ENCODE measurements at places on chromosomes 12 and 14.

- DNase-seq, result no peak
Observed at GRCh38 chr12:12724421-12725085, 7.4 kb downstream of the CDKN1B start.

- no peak for DNase-seq
Observed at GRCh38 chr12:104866291-104866690, 91.8 kb downstream of the SLC41A2 start.

- peak; percentile 63 for DNase-seq
Observed at GRCh38 chr12:57549909-57550640, at the start of gene KIF5A. Gene KIF5A, plus strand, starts transcription at chr12:57550044. Its CDS starts 228 bp downstream, at chr12:57550272.

DNA sequence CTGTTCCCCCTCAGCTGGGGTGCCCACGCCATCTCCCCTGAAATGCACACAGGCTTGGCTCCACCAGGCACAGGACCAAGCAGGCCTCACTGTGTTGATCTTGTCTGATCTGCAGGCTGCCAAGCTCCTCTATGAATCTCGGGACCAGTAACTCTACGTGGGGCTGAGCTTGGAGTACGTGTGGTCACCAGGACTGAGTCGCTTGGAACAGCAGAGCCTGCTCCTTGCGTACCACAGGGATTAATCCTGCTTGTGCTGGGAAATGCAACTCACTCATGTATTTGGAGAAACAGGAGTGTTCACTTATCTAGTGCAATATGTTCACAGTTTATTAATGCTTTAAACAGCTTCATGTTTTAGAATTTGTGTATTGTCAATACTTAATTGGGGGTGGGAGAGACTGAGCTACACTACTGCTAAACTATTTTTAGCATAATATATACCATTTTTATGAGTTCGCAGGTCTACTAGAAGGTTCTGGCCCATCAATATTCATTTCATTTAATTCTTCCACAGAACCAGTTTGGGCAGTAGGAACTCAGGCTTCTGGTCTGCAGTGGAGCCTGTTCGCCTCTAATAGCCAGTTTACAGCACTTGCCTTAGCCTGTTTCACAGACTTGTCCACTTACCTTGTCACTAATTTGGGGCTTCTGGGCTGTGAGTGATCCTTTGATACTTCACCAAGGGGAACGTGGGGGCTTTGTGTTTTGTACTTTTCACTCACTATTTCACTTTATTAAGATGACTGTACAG, 17.4 kb downstream of the ZFYVE21 start:
- no peak for DNase-seq

DNA sequence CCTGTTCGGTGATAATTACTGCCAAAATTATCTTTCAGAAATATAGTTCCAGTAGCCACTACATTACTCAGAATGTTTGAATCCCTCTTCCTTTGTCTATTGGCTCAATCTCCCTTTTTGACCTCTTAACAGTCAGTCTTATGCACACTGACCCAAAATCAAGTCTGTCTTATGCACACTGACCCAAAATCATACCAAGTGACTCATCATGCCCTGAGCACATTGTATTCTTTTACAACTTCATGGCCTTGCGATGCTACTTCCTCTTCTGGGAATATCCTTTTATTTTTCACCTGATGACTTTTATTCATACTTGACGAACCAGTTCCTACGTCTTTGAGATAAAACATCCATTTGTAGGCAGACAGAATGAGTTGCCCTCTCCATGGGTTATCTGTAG, 182.3 kb downstream of the NPAS3 start:
- DNase-seq, result no peak

- DNase-seq, result no peak
Observed at GRCh38 chr14:52369305-52369801, 55.2 kb downstream of the PTGER2 start.

GRCh38 chr14:87896393-87897380, 96.3 kb downstream of the GALC start:
- DNase-seq, result peak; percentile 41

DNA sequence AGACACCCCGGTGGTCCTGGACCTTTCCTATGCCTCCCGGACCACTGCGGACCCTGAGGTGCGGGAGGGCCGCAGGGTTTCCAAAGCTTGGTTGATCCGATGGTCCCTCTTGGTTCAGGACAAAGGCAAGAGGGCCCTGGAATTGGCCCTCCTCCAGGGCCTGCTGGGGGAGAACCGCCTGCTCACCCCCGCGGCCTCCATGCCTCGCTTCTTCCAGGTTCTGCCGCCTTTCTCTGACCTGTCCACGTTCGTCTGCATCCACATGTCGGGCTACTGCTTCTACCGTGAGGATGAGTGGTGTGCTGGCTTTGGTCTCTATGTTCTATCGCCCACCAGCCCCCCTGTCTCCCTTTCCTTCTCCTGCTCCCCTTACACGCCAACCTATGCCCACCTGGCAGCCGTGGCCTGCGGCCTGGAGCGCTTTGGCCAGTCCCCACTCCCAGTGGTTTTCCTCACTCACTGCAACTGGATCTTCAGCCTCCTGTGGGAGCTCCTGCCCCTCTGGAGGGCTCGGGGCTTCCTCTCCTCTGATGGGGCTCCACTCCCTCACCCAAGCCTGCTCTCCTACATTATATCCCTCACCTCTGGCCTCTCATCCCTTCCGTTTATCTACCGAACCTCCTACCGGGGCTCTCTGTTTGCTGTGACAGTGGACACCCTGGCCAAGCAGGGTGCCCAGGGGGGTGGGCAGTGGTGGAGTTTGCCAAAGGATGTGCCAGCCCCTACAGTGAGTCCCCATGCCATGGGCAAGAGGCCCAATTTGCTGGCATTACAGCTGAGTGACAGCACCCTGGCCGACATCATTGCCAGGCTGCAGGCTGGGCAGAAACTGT, 13.8 kb downstream of the CBLN3 start:
- no peak for DNase-seq

DNA sequence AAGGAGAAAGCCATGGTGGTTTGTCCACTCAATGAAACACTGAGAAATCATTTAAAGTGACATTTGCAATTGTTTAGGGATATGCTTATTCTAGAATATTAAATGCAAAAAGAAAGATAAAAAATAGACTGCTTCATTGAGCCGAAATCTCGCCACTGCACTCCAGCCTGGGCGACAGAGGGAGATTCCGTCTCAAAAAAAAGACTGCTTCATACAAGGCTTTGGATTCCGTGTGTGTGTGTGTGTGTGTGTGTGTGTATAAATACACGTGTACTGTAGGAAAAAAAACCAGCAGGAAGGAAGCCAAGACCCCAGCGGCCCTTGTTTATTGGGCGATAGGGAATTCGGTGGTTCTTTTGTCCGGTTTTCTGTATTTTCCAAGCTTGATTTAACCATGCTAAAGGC, 3.2 kb upstream of the ZNF839 start:
- peak; percentile 57 for DNase-seq

GRCh38 chr12:107225635-107226034, 132.3 kb upstream of the CRY1 start:
- no peak for DNase-seq

- DNase-seq, result no peak
Observed at GRCh38 chr12:116366456-116366776, 88.9 kb upstream of the MED13L start.

DNA sequence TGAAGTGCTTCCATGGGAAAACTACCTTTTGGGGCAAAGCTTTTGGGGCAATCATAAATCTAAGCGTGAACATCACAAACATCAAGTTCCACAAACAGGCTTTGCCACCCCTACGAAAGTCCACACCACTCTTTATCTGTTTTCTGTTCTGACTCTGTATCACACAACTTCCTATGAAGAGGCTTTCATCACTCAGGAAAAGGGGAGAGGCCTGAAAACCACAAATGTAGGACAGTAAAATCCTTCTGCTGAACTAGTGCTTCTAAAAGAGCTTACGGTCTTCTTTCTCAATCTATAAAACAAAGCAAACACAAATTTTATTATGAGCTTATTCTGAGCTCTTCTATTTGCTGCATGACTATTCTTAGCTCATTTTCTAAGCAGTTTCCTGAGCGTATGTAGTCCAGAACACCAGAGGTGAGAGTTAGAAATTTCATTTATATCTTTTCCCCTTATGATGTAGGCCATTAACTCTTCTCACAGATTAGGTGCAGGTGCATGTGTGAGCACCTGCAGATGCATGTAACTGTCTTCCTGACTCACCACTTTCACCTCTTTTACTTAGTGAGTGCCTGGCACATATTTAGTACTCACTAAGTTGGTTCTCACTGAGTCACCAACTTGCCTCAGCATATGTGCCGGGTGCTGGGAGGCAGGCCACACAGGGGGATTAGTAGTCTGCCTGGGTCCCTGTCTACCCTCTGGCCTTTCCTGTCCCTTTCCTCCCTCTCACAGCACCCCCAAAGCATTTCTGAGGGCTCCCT, 32.9 kb upstream of the SYCP3 start:
- no peak for DNase-seq

DNA sequence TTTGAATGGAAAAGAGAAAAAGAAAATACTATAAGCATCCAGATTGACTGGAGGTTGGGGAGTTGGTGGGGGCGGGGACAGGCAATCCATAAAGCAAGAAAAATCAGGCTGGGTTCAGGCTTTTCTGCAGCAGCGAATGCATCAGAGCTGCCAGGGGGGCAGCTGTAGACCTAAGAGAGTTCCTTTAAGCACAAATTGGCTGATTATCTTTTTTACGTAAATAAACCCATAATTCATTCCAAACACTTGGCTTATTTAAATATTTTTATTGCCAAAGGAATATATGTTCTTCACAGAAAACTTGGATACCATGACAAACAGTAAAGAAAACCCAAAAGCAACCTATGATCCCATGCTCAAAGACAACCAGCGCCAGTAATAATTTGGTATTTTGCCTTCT, 10.2 kb downstream of the BDKRB2 start:
- no peak for DNase-seq

- no peak for DNase-seq
Observed at GRCh38 chr14:92677087-92677668, 71.2 kb downstream of the LGMN start.

DNA sequence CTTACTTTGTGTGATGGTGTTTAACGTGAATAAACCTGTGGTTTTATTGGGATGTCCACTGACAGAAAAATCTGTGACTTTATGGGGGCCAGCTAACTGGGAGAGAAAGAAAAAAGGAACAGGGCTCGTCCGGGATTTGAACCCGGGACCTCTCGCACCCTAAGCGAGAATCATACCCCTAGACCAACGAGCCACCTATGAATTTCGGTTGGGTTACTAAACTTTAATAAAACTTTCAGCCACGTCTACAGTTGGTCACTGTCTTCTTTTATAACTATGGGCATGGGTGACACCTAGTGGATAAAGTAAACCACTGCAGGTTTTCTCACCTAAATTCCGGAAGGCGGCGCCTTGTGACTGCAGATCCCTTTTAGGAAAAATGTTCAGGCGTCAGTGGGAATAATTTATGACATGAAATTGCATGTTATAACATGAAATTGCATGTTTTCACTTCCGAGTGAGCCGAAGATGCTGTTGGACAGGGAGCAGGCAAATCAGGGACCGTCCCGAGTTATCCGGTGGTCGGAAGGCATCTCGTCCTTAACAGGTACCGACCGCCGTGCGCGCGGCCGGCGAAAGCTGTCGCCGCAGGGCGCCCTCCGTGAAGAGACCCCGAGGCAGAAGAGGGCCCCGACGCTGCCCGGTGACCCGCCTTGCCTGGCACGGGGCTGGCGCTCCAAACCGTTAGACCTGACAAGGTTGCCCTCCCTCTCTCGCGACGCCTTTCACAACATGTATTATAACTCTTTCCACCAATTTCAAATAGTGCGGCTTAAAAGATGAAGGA, 18.2 kb upstream of the RNASE12 start:
- DNase-seq, result peak; percentile 74
